ENCODE measurements at places on chromosomes 7 and 10.
A peak's percentile ranks its signal among the peaks of the same experiment; 100 is the strongest.

DNA sequence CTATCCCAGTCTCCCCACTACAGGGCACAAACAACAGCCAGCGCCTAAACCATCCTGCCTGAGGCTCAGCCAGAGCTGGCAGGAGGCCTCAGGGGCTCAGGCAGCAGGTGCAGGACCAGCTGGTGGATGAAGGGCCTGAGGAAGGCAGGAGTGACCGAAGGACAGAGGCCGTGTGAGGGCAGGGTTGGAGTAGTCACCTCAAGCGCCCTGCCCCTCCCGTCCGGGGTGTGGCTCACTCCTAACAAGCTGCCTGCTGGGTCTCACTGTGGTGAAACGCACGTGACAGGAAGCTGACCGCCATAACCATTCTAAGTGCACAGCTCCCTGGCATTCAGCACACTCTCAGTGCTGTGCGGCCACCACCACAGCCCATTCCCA is 281.1 kb downstream of the ELFN1 start:
- peak; percentile 86 for DNase-seq

- DNase-seq, result no peak
Observed at GRCh38 chr7:44188480-44189225, 586 bp downstream of the GCK start.

DNA sequence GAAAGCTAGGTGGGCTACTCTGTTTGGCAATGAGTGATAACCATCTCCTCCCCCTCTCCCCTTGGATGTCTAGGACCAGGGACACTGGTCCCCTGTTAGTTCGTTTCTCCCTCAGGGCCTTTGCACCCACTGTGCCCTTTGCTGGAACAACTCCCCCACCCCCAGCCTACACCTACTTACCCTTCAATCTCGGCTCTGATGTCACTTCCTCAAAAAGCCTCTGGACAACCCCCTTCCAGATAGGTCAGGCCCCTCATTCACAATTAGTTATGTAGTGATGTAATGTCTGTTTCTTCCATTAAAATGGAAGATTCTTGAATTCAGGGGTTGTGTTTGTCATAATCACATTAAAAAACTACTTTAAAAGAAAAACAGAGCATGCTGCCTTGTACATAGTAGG is 152.9 kb downstream of the SNX10 start:
- no peak for DNase-seq

DNA sequence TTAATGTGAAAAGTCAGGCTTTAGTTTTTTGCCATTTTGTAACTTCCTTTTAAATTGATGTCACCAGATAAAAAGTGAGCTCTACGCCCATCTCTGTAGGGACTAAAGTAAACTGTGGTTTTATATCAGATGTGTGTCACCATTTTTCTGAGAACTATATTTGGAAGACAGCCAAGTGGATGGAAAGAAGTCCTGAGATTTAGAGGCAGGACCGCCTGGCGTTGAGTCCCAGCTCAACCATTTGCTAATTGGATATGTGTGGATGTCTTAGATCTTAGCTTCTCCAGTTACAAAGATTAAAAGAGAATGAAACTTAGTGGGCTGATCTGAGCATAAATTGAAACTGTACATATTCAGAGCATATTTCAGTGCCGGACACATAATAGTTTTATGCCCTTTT is 691.6 kb upstream of the CELF2 start:
- DNase-seq, result peak; percentile 33

GRCh38 chr10:49169776-49170175 is 18.4 kb downstream of the TMEM273 start:
- no peak for DNase-seq

DNA sequence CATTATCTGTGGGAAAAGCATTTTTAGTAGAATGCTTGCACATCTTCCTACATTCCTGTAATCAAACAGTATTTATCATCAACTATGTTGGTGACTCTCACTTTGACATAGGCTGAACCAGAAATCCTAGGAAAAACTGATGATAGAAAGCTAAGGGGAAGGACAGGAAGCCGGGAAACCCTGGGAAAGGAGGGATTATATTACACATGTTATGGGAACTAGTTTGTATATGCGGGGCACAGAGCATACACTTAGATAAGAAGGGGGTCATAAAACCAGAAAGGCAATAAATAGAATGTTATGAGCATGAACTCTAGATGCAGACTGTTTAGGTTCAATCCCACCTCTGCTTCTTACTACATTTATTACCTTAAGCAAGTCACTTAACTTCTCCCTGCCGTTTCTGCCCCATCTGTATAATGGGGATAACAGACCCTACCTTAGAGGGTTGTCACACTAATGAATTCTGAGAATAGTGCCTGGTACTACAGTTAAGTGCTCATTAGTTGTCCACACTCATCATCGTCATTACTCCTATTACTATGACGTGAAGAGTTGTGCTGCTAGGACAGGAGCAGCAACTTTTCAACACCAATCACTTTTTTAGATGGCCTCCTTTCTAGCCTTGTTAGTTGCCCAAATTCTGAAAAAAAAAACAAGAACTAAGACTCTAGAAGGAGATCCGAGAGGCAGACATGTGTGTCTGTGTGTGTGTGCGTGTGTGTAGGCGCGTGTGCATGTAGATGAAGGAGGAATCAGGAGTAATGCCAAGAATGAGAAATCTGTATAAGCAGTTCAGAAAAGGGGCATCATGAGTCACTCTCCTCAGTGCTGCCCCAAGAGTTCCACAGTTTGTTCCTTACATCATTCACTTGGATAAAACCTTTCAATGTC is 52.2 kb downstream of the KMT2C start:
- DNase-seq, result peak; percentile 33

DNA sequence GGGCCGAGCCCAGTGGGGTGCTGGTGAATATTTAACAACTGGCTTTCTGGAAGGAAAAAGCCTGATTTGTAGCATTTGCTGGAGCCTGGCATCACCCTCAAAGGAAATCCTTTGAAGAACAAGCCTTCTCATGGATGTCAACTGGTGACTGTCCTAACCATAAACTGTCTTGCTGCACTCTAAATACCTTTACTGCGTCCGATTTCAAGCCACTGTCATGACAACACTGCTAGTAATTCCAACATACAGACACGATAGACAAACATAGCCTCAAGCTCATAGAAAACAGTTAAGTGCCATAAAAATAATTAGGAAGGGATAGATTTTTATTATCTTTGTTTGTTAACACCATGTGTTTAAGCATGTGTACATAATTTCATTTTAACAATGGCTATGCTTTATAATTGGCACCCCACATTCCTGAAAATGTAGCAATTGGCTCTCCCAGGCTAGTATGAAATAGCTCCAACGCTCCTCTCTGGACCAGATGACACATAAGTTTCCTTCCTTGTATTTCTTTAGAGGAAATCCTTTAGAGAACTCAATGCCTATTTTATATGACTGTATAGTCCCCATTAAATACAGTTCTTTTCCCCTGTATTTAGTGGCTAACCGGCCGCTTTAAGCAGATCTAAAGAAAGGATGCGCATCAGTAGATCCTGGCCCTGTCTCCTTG is 273.4 kb downstream of the PRPF18 start:
- DNase-seq, result no peak

DNA sequence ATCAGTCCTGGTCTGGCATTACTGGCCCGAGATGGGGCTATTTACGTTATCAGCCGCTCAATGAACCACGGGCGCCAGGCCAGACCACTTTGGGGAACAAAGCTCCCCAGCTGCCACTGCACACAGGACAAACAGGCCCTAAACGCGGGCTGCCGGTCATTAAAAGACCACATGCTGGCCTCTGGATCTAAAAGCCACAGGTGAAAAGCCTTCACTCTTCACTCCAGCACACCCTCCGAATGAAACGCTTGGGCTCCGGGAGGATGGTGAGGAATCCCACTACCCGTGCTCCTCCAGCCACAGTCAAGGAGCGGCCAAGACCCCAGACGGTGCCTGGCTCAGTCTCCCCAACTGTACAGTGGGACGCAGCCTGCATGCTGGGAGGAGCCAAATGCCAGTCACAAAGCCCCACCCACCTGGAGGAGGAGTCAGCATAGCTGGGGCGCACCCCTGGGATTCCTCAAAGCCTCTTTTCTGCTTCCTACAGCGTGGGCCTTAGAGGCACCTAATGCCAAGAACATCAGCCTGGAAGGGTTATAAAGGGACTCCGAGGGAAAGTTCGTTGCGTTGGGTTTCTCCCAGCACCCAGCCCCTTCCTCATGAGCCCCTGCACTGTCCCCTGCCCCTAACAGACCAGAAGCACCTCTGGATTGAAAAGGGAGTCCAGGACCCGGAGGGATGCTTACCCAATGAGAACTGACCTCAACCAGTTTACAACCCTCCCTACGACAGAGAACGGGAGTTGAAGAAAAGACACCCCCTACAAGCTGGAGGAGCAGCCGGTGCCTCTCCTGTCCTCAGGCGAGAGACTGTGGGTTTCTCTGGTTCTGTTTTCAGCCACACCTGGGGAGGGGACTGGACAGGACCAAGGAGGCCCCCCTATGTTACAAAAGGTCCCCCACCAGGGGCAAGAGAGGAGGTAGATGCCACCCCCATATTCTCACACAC is 4.7 kb downstream of the PDGFA start:
- DNase-seq, result no peak

GRCh38 chr7:13850185-13850752 is 139.2 kb downstream of the ETV1 start:
- DNase-seq, result peak; percentile 85

DNA sequence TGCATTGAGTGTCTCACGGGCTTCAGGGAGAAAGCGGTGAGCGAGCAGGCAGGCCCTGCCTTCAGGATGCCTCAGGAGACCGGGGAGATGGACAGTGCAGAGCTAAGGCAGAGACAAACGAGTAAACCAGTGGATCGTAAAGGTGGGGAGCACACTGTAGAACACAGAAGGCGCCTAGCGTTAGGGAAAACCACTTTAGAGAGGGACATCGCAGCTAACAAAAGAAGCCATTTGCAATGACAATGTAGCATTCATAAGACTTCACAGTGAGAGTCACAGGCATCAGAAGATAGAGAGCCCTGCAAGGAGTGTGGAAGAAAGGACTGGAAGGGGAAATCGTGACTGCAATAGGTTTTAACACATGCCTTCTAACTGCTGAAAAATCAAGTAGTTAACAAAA is 54.9 kb upstream of the TMEM273 start:
- DNase-seq, result no peak

DNA sequence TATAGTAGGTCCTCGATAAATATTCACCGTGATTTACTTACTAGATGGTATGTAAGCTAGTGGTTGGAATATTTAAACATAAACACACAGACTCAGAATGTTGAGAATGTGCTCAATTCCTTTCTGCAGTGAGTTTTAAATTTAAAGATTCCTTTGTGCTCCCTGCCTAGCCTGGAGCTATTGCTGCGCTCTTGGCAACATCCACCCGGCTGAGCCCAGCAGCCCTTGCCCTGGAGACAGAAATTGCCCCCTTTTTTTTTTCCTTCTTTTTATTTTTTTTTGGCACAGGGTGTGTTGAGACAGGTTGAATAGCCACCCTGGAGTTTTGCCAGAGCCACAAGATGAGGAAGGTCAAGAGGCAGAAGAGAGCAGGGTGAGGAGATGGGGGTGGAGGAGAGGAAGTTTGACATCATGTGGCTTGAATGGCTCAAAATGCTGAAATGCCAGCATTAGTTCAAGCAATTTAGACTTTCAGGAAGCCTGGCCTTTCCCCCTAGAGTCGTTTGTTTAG is 180.8 kb downstream of the PRKCQ start:
- peak; percentile 56 for DNase-seq

- peak; percentile 82 for DNase-seq
Observed at GRCh38 chr7:28208506-28208905, 27.9 kb upstream of the JAZF1 start.

GRCh38 chr7:112159351-112159750 is 46.8 kb downstream of the DOCK4 start:
- DNase-seq, result peak; percentile 38

DNA sequence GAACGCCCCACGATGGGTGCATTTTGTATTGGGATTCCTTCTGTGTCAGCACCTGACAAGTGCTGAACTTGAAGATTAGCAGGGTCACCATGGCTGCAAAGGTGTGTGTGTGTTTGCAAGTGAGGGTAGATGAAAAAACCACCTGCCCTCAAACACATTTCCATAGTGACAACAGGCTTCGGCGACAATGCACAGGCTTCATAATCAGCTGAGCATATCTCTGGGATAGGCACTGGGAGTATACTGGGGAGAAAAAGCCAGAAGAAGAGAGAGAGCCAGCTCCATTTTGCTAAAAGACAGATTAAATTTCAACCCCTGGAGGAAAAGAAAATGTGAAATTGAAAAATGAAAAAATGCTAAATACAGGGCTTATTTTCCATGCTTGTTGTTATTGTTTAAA is 656.1 kb downstream of the INHBA start:
- DNase-seq, result no peak

GRCh38 chr10:125531465-125531864 is 151.5 kb downstream of the TEX36 start:
- no peak for DNase-seq

GRCh38 chr10:124560377-124561105 is 98.9 kb downstream of the LHPP start:
- DNase-seq, result no peak

GRCh38 chr10:21824409-21824808 is 179.1 kb downstream of the DNAJC1 start:
- peak; percentile 15 for DNase-seq

GRCh38 chr7:74013539-74014272 is 14.3 kb upstream of the ELN start:
- no peak for DNase-seq

- DNase-seq, result no peak
Observed at GRCh38 chr7:71019706-71020105, 112.2 kb upstream of the GALNT17 start.

GRCh38 chr7:107680478-107680877 is 19.9 kb downstream of the SLC26A4 start:
- no peak for DNase-seq

DNA sequence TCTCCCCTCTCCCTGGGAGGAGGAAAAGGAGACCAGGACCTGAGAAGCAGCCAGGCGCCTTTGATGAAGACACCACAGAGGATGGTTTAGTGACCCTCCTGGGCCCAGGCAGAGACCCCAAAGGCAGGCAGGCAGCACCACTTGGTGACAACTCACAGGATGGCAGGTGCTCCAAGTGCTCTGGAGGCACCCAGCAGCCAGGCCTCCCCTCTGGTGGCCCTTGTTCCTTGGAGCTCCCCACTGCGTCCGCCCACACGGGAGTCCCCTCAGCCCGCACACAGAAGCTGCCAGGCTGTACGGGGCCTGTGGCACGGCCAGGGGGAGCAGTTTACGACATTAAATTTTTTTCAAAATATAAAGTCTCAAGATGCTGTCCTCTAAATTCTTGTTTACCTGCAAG is 607.1 kb upstream of the FOXK1 start:
- DNase-seq, result no peak

DNA sequence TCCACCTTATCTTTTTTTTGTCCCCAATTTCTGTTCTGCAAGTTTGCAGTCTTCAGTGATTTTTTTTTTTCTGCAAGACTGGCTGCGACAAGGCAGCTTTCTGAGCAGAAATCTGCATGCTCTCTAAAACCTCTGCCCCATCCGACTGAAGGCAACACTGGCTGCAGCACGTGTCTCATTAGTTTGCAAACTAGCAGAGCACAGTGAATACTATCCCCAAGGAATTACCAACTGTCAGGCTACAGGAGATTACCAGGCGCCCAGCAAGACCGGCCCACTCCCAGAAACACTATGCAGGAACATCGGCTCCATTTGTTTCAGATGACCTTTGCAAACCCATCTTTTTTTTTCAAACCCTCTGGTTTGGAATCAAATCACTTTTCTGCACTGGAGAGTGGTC is 538.8 kb downstream of the SORCS1 start:
- no peak for DNase-seq
